Stimulated activated CD4-positive, alpha-beta T cell treated with anti-CD3 and anti-CD28 coated beads, Interleukin-2, amount 100 ng/mL, for 48 hours (primary cell): ENCODE measurements at places on chromosomes 13 and 19.
A peak's percentile ranks its signal among the peaks of the same experiment; 100 is the strongest.

GRCh38 chr13:45768656-45769479, 66.7 kb downstream of the CBY2 start:
- no peak for DNase-seq

GRCh38 chr13:97567510-97568243, 133.7 kb downstream of the RAP2A start:
- no peak for DNase-seq

GRCh38 chr13:27533155-27533643, 82.8 kb upstream of the MTIF3 start:
- DNase-seq: peak; percentile 60

- no peak for DNase-seq
Measured at GRCh38 chr13:73998631-73999030, 135.6 kb downstream of the KLF12 start.

- DNase-seq: no peak
Measured at GRCh38 chr19:38658462-38659306, 11.2 kb downstream of the ACTN4 start.

DNA sequence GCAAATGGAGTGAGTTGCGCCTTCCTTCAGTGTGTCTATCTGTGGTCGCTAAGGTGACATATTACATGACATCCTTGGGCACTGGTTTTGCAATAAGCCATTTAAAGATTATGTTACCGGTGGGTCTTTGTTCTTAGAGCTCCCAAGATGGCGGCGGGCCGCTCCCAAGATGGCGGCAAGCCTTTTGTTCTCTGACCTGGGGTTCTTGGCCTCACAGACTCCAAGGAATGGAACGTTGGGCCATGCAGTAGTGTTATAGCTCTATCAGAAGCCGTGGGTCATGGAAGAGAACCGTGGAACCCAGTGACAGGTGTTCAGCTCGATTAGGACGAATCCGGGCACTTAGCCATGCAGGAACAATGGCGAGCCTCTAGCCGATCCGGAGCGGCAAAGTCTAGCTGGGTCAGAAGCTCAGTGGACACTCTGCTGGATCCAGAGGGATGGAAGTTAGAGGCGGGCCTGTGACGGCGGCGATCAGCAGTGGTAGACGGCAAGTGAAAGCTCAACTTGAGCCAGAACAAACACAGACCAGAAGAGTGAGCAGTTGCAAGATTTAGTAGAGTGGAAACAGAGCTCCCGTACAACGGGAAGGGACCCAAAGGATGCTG, 188.6 kb downstream of the TEX29 start:
- no peak for DNase-seq

GRCh38 chr19:28213470-28214082, 999.4 kb downstream of the UQCRFS1 start:
- no peak for DNase-seq

GRCh38 chr13:86447479-86447878, 648.3 kb upstream of the SLITRK6 start:
- DNase-seq: no peak

DNA sequence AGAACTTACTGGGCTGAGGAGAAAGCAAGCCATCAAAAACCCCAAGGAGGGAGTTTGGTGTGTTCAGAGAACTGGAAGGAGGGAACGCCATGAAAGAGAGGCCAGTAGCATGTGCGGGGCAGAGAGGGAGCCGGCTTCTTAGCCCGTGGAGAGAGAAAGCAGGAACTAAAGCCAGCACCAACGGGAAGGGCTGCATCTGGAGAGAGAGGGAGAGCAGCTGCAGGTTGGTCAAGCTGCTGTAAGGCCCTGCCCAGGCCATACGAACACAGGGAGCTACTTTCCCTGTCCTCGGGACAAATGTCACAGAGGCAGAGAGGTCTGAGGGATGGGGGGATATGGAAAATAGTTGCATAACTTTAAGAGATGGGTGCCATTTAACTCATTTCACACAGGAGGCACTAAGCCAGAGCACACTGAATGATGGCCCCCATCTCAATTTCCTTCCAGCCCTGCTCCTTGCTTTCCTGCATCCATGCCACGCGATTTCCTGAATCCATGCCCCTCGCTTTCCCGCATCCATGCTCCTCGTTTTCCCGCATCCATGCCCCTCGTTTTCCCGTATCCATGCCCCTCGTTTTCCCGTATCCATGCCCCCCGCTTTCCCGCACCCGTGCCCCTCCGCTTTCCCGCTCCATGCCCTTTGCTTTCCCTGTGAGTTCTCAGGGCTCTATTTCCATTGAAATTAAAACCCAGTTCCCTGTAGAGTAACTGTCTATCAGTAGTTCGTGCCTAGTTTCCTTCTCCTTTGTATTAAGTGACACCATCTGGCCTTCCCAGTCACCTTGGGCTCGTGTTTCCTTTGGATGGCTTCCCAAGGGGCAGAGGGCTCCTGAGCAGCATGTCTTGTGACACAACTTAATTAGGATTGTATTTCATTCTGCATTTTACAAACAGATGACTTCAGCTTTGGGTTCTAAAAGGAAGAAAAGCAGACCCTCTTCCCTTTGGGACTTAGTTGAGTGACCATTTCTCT, 31.5 kb upstream of the TPT1 start:
- DNase-seq: no peak

DNA sequence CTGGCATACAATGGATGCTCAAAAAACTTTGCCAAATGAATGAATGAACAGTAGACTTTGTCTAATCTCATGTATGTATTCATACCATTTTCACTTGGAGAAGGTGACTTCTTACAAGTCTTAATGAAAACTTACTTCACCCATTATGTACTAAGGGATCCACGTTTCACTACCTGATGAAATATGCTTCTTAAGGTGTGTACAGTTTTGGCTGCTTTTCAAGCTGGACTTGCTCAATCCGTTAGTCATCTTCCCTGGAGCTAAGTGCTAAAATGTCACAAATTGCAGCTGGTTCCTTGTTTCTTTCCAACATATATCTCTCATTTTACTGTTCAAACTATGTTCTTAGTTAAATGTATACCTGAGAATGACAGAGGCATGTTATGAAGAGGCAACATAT, 4.2 kb upstream of the CCNA1 start:
- DNase-seq: no peak

- DNase-seq: no peak
Measured at GRCh38 chr19:56732976-56733375, 61.4 kb upstream of the ZNF835 start.

DNA sequence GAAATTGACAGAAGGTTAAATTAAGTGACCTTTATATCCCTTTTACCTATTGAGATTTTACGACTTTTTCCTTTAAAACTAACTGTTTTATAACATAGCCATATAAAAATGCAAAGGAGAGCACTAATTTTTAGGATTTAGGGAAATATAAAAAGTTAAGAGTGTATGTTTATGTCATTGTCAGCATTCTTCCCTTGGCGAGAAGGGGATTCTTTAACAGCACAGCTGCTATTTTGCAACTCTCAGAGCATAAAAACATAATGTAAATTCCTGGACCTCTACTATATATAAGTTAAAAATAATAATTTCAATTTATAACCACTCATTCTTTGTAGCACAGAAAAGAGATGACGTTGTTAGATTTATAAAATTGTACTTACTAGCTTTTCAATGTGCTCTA, 363.2 kb downstream of the DACH1 start:
- DNase-seq: no peak

GRCh38 chr13:97353927-97354675, 79.9 kb upstream of the RAP2A start:
- no peak for DNase-seq

DNA sequence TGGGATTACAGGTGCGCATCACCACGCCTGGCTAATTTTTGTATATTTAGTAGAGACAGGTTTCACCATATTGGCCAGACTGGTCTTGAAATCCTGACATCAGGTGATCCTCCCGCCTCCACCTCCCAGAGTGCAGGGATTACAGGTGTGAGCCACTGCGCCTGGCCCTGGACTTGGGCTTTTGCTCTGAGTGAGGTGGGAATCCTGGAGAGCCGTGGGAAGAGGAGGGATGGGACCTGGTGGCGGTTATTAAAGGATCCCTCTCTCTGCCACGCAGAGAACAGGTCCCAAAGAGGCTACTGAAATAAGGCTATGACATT, 1.7 kb upstream of the TLE5 start:
- DNase-seq: no peak

GRCh38 chr13:19239114-19239860, 57.7 kb upstream of the TUBA3C start:
- DNase-seq: no peak

DNA sequence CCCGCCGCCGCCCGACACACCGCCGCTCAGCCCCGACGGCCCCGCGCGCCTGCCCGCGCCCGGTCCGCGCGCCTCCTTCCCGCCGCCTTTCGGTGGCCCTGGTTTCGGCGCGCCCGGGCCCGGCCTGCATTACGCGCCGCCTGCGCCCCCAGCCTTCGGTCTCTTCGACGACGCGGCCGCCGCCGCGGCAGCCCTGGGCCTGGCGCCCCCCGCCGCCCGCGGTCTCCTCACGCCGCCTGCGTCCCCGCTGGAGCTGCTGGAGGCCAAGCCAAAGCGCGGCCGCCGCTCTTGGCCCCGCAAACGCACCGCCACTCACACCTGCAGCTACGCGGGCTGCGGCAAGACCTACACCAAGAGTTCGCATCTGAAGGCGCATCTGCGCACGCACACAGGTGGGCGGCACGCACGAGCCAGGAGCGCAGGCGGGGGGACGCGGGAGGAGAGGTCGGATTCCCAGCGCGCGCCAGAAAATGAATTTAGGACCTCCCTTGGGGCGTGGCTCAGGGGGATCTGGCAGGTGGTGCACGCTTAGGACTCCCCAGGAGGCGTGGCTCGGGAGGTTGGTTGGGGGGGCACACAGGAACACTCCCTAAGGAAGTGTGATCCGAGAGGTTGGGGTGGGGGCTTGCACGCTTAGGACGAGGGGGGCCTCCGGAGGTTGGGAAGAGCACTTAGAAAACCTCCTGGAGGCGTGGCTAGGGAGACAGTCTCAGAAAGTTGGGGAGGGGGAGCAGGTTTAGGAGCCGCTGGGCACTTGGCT, 1.2 kb downstream of the KLF2 start:
- no peak for DNase-seq

GRCh38 chr13:107534548-107534947, 680.8 kb downstream of the LIG4 start:
- DNase-seq: no peak

- DNase-seq: no peak
Measured at GRCh38 chr13:112747256-112747655, 57.4 kb downstream of the ATP11A start.

GRCh38 chr19:48990400-48990799, 2.7 kb downstream of the GYS1 start:
- no peak for DNase-seq

DNA sequence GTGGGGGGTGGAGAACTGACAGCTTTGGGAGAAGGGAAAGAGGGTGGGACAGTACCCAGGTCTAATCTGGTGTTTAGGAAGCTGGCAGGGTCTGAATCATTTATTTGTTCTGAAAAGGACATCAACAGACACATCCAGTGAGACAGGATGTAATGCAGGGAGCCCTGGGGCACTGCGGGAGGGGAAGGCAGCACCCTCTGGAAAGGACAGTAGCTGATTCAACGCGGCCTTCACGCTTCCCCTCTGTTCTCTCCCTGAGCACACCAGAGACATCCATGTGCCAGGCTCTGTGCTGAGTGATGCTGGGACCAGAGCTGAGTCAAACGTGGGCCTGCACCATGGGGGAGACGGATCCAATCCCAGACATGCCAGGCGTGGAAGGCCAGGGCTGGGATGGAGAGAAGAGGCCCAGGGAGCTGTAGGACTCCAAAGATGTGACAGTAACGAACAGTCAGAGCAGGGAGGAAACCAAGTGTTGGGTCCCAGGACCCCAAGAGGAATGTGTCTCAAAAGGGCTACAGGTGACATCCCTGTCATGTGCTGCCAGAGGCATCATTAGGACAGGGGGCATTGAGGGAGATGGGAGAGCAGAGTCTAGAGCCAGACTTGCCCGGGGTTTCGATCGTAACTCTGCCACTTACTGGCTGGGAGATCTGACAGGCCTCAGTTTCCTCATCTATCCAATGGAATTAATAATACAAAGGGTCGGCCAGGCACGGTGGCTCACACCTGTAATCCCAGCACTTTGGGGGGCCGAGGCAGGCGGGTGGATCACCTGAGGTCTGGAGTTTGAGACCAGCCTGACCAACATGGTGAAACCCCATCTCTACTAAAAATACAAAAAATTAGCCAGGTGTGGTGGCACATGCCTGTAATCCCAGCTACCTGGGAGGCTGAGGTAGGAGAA, 1.7 kb downstream of the ETFB start:
- no peak for DNase-seq

GRCh38 chr19:46495786-46496099, at the start of gene PNMA8B:
Gene PNMA8B (minus strand): TSS chr19:46495867. CDS start chr19:46495465, 402 bp downstream.
- DNase-seq: no peak

- no peak for DNase-seq
Measured at GRCh38 chr13:97221466-97221865, 667 bp upstream of the MBNL2 start.

DNA sequence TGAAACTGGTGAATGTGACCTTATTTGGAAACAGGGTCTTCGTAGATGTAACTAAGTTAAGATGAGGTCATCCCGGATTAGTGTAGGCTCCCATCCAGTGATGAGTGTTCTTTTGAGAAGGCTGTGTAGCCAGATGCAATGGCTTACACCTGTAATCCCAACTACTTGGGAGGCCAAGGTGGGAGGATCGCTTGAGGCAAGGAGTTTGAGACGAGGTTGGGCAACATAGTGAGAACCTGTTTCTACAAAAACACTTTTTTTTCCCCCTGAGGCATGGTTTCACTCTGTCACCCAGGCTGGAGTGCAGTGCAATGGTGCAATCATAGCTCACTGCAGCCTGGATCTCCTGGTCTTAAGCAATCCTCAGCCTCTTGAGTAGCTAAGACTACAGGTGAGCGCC, 36.4 kb downstream of the FBN3 start:
- no peak for DNase-seq

GRCh38 chr13:112958127-112958989, 10.7 kb upstream of the MCF2L start:
- no peak for DNase-seq
